ENCODE measurements at places on chromosomes 5 and 9.

GRCh38 chr5:123881759-123882244 lies 369.8 kb downstream of the CSNK1G3 start:
- DNase-seq = no peak

GRCh38 chr5:60453186-60453976 lies 246.6 kb downstream of the DEPDC1B start:
- no peak for DNase-seq

- DNase-seq = no peak
Measured at GRCh38 chr5:158471535-158471924, 612.6 kb upstream of the CLINT1 start.

- no peak for DNase-seq
Measured at GRCh38 chr9:75033791-75034473, 5.8 kb upstream of the CARNMT1 start.

DNA sequence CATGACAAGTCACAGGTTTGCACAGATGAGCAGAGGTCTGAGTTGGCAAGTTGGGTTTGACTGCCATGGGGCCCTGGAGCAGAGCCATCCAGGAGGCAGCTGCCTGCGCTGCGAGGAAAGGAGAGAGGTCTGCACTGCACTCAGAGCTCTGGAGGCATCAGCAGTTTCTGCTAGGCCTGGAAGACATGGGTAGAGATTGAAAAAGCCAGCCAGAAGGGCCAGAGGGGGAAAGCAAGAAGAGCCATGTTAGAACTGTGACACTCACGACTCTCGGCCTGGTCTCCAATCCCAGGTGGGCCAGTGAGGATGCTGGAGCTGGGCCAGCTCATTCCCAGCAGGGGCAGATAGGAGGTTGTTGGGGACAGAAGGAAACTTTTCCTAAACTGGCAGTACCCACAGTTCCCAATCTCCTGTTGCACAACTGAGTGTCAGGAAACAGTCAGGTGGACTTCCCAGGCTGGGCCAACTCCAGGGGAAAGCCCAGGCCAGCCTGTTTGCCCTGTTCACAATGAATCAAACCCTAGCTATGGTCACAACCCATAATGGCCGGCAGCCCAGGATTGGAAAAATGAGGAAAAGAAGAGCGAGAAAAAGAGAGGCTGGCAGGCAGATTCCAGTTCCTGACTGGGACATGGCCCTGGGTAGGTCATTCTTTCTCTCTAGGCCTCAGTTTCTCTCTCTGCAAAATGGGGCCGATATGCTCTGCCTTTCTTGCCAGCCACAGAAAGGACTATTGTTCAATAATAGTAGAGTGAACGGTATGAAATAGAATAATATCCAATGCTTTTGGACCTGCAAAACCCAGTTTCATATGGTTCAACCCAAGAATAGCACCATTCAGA lies 7.8 kb upstream of the ORM1 start:
- peak; percentile 48 for DNase-seq
